Mesenteric fat pad (tissue), 1 donor: ENCODE measurements at places on chromosomes 11 and 22. TPM values are rescaled to one million over a fixed set of nuclear protein-coding genes. Genes with fewer than 3 reads are reported as not detected.

The RFPL3 gene
- total RNA-seq, result not detected

The OR52N5 gene
- total RNA-seq, result 0.29 TPM

The CBX7 gene
- total RNA-seq, result 30.8 TPM

The MMP3 gene
- 1.5 TPM for total RNA-seq

- DNase-seq, result no peak
Observed at GRCh38 chr11:104370478-104370877, 206.5 kb upstream of the PDGFD start.

GRCh38 chr11:64337538-64338249 is 2.3 kb upstream of the CCDC88B start:
- DNase-seq, result no peak

The SLC15A3 gene
- 47.4 TPM for total RNA-seq

The MMP7 gene
- 2.5 TPM for total RNA-seq

The TCN2 gene
- 46.5 TPM for total RNA-seq

DNA sequence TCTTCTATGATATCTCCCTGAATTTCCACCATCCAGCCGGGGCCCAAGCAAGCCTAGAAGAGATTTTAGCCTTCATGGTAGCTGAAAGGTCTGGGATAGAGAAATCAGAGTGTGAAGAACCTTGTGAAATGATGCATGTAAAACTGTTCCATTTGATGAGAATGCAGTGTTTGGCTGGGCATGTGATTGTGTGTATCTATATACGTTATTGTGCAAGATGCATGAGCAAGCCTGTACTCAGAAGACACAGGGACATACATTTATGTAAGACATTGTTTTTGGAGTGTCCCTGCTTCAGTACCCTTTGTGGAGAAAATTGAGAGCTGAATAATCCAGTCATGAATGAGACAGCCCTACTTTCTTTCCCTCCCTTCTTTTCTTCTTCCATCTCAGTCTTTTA is 15.2 kb upstream of the OR52K2 start:
- DNase-seq, result no peak

GRCh38 chr11:108966206-108966605 is 301.3 kb downstream of the DDX10 start:
- DNase-seq, result no peak

GRCh38 chr11:103295704-103296103 is 186.5 kb downstream of the DYNC2H1 start:
- DNase-seq, result no peak

- peak; percentile 82 for DNase-seq
Observed at GRCh38 chr11:73194593-73194992, 23.5 kb upstream of the P2RY2 start.

The RAPSN gene
- 0.55 TPM for total RNA-seq

DNA sequence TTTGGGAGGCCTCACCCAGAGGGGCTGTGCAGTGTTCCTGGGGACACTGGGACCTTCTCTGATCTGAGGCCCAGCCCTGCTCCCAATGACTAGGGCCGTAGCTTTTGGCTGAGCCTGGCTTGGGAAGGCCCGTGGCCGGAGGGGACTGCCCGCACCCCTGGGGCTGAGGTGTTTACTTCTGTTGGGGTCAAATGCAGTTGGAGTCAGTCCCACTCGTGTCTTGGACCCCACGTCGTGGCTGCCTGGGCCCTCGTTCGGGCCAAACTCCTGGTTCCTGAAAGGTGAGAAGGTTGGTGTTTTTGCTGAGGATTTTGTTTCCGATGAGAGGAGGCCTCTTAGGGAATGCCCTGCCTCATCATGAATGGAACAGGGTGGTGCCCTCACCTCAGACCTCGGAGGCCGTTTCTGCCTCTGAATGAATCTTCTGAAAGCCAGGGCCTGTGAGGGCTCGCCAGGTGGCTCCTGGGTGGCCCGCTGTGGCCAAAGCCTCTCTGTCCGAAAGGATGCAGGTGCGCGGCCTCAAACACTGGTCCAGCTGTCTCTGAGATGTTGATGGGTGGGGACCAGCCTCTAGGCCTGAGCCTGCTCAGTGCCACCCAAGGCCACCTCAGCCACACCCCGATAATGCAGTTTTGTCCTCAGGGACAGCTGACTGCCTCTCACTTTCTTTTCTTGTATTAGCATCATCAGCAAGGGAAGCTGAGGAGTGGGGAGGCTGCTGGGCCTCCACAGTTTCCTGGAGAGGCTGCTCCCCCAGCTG is 40.3 kb upstream of the A4GALT start:
- DNase-seq, result no peak

DNA sequence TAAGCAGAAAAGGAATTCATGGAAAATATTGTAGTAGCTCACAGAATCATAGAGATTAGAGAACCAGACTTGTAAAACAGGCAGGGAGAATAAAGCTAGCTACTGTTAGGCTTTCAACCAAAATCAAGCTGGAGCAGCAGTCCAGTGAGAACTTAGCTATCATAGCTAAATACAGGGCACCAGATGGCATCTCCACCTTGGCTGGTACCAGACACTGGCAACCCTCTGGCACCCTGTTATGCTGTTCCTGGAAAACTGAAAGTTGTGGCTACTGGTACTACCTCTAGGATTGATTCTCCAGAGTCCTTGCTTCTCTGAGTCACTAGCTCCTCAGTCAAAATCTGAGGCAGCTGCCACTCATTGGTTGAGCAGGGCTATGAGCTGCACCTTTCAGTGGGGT is 6.0 kb upstream of the DRD2 start:
- no peak for DNase-seq

GRCh38 chr11:88501541-88501940 is 164.0 kb upstream of the CTSC start:
- DNase-seq, result no peak

DNA sequence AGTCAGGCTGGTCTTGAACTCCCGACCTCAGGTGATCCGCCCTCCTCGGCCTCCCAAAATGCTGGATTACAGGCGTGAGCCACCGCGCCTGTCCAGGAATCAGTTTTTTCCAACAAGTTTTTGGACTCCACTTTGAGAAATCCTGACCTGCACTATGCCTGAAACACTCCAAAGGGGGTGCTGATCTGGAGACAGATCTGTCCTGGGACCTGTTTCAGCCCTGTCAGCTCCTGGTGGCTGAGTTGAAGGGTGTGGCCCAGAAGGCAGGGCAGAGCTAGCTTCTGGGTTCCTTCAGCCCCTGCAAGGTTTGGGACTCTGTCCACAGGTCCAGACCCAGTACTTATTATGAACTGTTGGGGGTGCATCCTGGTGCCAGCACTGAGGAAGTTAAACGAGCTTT is 1.2 kb downstream of the DNAJC4 start:
- no peak for DNase-seq

- DNase-seq, result no peak
Observed at GRCh38 chr22:36904260-36904880, 9.1 kb upstream of the CSF2RB start.

The NCR3LG1 gene
- total RNA-seq, result 4.1 TPM

The KCNJ11 gene
- total RNA-seq, result 3.5 TPM

- DNase-seq, result peak; percentile 64
Observed at GRCh38 chr11:61059260-61059752, 43.0 kb upstream of the CD5 start.

The FXYD2 gene
- total RNA-seq, result 3.2 TPM

DNA sequence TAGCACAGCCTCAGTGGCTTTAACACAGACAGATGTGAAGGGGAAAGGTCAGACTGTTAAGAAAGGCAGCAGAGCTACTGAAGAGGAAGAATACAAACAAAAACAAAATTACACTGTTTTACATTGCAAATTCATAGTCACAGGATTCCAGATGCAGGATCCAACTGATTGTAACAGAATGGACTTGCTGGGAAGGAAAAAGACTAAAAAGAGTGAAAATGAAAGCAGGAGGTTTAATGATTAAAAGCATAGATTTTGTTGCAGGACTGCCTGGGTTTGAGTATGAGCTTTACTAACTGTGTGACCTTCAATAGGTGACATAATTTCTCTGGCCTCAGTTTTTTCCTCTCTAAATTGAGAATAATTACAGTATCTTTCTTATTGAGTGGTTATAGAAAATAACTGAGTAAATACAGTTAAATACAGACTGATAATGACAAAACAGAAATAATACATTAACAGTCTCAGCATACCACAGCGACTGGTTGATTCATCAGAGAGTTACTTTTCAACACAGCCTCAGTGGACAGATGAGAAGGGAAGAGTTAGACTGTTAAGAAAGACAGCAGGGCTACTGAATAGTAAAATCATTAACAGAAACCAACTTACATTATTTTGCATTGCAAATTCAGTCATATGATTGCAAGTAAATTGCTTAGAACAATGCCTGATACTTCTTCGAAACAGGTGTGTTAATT is 704.2 kb upstream of the TENM4 start:
- DNase-seq, result no peak

The CARD10 gene
- 10.8 TPM for total RNA-seq

- no peak for DNase-seq
Observed at GRCh38 chr11:47127213-47127612, 49.5 kb downstream of the ARFGAP2 start.

The PKDREJ gene
- total RNA-seq, result not detected

DNA sequence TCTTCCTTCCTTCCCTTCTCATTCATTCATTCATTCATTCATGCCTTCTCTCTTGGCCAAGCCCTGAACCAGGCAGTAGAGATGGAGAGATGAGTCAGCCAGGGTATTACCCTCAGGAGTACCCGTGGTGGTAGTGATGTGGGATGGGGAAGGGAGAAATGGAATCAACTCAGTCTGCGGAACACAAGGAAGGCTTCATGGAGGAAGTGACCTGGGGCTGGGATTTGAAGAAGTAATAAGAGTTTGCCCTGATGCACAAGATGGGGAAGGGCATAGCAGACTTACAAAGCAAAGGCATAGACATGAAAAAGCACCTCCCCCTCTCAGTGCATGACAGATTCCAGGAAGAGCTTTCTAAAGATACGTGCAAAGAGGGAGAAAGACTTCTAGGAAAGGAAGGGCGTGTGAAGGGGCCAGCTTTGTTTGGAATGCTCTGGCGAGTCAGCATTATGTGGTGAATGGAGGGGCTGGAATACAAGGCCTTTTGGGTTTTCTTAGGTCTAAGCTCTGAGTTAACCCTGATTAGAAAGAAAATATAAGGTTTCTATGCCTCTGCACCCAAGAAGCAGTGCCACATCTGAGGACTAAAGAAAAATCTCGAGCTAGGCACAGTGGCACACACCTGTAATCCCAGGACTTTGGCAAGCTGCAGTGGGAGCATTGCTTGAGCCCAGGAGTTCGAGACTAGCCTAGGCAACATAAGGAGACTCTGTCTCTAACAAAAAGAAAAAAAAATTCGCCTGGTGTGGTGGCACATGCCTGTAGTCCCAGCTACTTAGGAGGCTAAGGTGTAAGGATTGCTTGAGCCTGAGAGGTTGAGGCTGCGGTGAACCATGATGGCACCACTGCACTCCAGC is 36.4 kb upstream of the ACER3 start:
- DNase-seq, result no peak

The FGF3 gene
- not detected for total RNA-seq

GRCh38 chr11:83566950-83567349 is 280.8 kb upstream of the CCDC90B start:
- DNase-seq, result no peak

DNA sequence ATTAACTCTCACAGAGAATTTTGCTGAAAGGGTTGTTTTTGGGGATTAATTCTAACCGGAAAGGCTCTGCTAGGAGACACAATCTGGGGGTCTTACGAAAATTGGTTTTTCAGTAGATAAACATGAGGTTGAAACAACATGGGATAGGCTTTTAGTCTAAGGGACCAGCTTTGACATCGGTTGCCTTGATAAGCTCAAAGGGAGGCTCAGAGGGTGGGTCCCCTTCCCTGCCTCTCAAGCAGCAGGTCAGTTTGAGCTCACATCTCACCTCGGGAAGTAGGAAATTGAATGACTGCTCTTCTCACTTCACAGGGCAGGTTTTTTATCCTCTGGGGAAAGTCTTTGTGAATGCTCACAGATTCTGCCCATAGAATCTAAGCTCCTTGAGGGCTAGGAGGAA is 70.2 kb upstream of the KIRREL3 start:
- no peak for DNase-seq

GRCh38 chr11:47433157-47433556 is 6.9 kb upstream of the PSMC3 start:
- no peak for DNase-seq

The GAL3ST3 gene
- total RNA-seq, result not detected

DNA sequence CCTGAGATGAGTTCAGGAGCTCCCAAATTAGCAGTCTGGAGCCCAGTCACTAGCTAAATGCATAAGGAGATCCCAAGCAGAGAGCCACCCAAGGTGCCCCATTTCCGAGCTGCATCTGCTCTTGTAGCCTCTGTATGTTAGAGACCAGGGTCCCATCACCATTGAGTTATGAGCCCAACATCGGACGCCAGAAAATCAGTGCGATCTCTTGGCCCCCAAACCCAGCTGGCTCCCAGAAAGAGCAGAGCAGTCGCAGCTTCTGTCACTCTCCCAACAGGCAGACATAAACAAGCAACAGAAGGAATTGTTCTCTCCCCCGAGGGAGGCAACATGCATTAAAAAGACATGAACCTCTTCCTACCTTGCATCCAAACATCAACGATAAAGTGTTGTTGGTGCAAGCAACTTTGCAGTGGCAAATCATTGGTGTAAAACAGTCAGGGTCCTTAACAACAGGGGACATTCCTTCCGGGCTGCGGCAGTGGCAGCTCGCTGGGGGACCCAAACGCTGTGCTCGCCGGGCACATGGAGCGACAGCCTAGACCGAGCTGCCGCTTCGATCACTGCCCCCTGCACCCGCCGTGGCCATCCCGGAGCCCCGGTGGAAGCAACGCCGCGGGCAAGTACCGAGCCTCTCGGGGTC is 907.1 kb downstream of the DLG2 start:
- no peak for DNase-seq

GRCh38 chr11:1514336-1515061 is 27.9 kb upstream of the MOB2 start:
- no peak for DNase-seq

GRCh38 chr22:39097098-39098020 is at the start of gene APOBEC3H:
APOBEC3H (plus strand) TSS chr22:39097244; CDS start chr22:39100279, 3,035 bp downstream.
- no peak for DNase-seq

The TEX12 gene
- total RNA-seq, result not detected

The NLRP6 gene
- 1.8 TPM for total RNA-seq

- DNase-seq, result peak; percentile 53
Observed at GRCh38 chr11:36098087-36098486, 154.2 kb downstream of the LDLRAD3 start.

The TEX54 gene
- total RNA-seq, result not detected

The FAM180B gene
- total RNA-seq, result 0.55 TPM

DNA sequence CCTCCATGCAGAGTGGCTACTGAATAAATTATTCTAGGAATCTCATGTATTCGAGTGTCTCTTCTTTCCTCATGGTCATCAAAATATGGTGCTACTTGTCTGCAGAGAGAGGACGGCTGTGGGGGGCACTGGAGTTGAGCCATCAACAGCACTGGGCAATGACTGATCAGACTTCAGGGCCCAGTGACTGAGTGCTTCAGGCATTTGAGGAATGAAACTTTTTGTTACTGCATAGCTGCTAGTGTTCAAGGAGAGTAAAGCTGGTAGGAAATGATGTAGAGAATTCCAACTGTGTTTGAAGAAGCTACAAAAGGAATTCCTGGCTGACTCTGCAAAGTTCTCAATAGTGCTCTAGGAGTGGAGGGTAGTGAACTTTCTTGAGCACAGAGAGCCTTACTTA is 277.7 kb downstream of the CADM1 start:
- DNase-seq, result no peak

- DNase-seq, result no peak
Observed at GRCh38 chr22:37870273-37870672, 21.1 kb downstream of the EIF3L start.
